ENCODE measurements at places on chromosomes 2 and 18. TPM values are rescaled to one million over a fixed set of nuclear protein-coding genes. Genes with fewer than 3 reads are reported as not detected.
A peak's percentile ranks its signal among the peaks of the same experiment; 100 is the strongest.

OSR1 gene
- not detected for total RNA-seq

TMEM163 gene
- total RNA-seq, result 0.23 TPM

ALPG gene
- total RNA-seq, result not detected

CABLES1 gene
- total RNA-seq, result 2.3 TPM

ADD2 gene
- 12.8 TPM for total RNA-seq

IFIH1 gene
- 37.3 TPM for total RNA-seq

DES gene
- not detected for total RNA-seq

FIGN gene
- not detected for total RNA-seq

FOXI3 gene
- total RNA-seq, result not detected

RTKN gene
- 0.57 TPM for total RNA-seq

ALPP gene
- total RNA-seq, result not detected

DNA sequence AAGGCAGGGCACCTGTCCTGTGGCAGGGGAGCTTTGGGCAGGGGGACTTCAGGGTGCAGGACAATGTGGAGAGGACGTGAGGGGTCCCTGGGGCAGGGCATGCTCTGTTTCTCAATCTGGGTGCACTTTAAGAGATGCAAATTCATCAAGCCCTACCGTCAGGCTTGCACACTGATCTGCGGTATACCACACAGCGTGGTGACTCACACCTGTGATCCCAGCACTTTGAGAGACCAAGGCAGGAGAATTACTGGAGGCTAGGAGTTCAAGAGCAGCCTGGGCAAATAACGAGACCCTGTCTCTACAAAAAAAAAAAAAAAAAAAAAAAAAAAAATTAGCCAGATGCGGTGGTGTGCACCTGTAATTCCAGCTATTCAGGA lies 10.2 kb upstream of the GPC1 start:
- no peak for DNase-seq

DNA sequence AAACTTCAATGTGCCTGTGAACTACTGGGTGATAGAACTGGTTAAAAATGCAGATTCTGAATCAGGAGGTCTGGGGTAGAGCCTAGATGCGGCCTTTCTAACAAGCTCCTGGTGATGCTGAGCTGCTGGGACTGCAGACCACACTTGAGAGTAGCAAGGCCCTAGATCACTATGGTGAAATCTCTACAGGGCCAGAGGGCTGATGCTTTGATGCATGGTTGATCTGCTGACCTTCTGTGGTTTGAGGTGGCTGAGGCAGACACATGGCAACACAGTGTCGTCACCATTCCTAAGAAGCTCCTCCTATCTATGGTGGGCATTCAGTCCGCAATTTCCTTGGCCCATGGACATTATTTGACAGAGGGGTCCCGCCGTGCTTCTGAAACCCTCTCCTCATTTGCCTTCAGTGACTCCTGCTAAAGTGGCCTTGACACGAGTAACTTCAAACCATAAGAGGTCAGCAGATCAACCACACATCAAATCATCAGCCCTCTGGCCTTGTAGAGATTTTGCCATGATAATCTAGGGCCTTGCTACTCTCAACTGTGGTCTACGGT lies 19.8 kb downstream of the CCDC68 start:
- no peak for DNase-seq

DNA sequence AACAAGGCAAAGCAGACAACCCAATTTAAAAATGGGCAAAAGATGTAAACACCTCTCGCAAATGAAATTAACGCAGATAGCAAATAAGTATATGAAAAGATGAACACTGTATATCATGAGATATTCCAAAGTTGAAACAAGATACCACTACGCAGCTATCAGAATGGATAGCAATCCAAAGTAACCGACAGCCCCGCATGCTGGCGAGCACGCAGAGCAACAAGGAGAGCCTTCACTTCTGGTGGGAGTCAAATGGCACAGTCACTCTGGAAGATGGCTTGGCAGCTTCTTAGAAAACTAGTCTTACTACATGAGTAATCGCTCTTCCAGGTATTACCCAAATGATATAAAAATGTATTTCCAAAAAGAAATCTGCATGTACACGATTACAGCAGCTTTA lies 1.4 kb downstream of the NDUFA10 start:
- DNase-seq, result no peak

GRCh38 chr2:218999021-218999880 lies 6.0 kb upstream of the CRYBA2 start:
- no peak for DNase-seq

DNA sequence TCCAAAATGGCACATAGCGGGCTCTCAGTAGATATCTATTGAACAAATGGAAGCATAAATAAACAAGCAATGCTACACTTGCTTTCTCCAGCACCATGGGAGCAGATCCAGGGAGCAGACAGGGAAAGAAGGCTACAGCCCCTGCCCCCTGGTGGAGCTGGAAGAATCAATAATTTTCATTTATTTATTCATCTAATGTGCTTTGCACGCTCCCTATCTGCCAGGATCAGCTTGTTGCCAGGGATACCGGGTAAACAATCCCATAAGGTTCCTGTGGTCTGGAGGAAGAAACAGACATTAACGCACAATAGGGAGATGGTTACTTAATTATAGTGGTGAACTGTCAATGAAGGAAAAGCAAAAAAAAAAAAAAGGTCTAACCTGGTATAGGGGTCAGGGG lies 40.1 kb upstream of the CLASP1 start:
- DNase-seq, result no peak

GRCh38 chr2:45979065-45979464 lies 318.1 kb upstream of the EPAS1 start:
- DNase-seq, result no peak

DNA sequence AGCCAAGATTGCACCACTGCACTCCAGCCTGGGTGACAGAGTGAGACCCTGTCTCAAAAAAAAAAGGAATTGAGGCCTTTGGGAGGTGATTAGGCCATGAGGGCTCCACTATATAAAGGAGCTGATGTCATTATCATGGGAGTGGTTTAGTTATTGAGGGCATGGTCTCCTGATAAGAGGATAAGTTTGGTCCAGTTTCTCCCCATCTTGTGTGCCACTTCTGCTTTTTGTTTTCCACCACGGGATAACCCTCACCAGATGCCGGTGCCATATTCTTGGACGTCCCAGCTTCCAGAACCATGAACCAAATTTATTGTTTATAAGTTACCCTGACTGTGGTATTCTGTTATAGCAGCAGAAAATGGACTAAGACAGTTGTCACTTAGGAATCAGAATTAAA lies 125.8 kb downstream of the C1D start:
- no peak for DNase-seq

DNA sequence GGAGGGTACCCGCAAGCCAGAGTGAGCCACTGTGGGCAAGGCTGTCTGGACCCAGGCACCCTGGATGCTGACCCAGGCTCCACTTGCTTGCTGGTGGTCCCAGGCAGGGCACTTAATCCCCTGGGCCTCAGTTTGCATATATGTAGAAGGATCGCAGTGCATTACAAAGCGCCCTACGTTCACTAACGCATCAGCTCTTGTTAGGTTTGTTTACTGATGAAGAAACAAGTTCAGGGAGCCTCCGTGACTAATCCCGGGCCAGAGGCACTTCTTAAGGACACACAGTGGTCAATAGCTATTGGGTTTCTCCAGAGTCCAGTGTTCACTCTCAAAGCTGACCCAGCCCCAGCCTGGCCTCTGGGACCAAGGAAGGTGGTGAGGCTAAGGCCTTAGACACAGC lies 70.2 kb downstream of the LBH start:
- no peak for DNase-seq

- DNase-seq, result peak; percentile 86
These were observed 28.9 kb downstream of the IL1R2 start for GRCh38 chr2:102020596-102021170.

GRCh38 chr2:8685697-8686358 lies 4.0 kb downstream of the ID2 start:
- DNase-seq, result peak; percentile 79

DNA sequence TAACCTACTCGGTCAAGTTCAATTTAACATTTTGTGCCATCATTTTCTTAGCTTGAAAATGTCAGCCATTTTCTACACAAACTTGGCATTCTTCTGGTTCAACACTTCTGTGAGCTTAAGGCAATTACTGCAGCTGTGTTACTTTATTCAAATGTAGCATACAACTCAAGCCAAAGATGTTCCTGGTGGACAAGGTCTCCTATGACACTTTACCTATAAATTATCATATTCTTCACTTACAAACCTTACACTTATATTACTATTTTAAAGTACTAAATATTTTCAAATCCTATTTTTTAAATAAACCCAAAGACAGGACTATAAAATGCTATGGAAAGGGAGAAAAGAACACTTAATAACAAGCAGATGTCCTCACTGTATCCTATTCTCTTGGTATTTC lies 1045.3 kb downstream of the TSN start:
- DNase-seq, result no peak

DNA sequence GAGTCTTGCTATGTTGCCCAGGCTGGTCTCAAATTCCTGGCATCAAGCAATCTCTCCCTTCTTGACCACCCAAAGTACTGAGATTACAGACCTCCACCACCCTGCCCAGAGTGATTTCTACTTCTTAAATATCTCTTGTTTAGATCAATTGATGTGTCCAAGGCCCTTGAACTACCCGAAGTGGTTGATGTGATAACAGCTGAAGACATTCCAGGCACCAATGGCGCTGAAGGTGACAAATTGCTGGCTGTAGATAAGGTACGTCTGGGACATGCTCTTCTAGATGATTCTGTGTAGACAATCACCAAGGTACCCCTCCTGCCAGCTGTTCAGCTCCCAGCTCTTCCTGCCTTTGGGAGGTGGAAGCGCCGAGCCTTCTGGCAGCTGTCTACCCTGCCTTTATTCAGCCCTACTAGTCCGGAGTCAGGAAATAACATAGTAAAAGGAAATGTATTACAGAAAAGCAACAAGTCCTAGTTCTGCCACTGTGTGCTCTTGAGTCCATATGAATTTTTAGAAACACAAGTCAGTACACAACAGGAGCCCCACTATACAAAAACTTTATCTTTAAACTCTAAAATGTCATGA lies 61.3 kb upstream of the BZW1 start:
- no peak for DNase-seq

- DNase-seq, result no peak
These were observed 134.7 kb downstream of the MCFD2 start for GRCh38 chr2:46780801-46781445.

DNA sequence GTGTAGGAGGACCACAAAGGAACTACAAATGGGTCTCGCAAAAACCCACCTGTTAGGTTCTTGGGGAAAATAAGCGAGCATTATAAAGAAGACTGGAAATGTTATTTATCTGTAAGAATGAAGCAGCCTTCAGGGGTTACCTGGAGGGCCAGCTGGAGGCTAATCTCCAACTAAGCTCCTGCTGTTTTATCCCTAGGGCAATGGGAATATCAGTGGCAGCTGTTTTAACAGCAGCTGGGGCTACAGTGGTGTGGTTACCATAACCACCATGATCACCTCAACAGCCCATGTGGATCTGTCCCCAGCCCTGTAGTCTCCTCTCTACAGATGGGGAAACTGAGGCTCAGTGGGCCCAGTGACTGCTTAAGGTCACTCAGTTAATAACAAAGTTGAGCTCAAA lies 108.1 kb downstream of the FTCDNL1 start:
- no peak for DNase-seq

GRCh38 chr2:214810671-214811070 lies 1.2 kb upstream of the BARD1 start:
- DNase-seq, result no peak

GRCh38 chr18:79406708-79407107 lies 11.0 kb downstream of the NFATC1 start:
- no peak for DNase-seq

GRCh38 chr2:221778025-221778424 lies 205.9 kb upstream of the EPHA4 start:
- DNase-seq, result no peak

DNA sequence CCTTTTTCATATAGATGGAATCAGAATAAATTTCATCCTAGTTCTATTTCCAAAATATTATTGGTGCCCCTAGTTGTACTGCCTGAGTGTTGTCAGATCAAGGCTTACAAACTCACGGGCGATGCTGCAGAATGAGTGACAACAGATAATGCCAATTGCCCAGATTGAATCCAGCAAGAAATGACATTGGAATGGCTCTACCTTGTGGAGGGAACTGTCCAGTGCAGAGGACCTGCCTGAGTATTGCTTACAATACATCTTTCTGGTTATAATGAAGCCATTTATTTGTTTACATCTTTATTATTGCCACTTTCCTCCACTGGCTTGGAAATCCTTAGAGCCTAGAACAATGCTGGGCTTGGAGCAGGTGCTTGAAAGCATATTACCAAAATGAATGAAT lies 7.8 kb upstream of the IL1R2 start:
- DNase-seq, result no peak

GRCh38 chr18:9244376-9244775 lies 90.2 kb upstream of the TWSG1 start:
- DNase-seq, result no peak

- no peak for DNase-seq
These were observed 501.5 kb downstream of the NR4A2 start for GRCh38 chr2:155830817-155831579.

- DNase-seq, result peak; percentile 48
These were observed 550 bp upstream of the SFXN5 start for GRCh38 chr2:73072129-73072395.

DNA sequence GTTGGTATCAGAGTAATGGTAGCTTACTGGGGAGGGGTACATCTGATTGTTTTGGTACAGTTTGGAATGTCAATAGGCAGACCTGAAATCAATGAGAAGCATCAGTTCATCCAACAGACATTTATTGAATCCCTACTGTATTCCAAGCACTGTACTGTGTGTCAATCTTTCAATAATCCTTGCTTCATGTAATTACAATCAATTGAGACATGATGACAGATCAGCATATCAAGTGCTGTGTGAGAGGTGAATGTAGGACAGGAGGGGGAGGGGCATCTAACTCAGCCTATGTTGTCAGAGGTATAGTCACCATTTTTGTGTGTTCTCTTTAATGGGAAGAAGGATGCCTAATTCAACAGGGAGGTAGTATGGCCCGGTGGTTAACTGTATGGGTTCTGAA lies 146.9 kb downstream of the SLC4A10 start:
- DNase-seq, result no peak

GRCh38 chr2:132692816-132693215 lies 22.8 kb upstream of the LYPD1 start:
- no peak for DNase-seq

GRCh38 chr2:233996461-233996860 lies 54.0 kb upstream of the SPP2 start:
- DNase-seq, result peak; percentile 9

DNA sequence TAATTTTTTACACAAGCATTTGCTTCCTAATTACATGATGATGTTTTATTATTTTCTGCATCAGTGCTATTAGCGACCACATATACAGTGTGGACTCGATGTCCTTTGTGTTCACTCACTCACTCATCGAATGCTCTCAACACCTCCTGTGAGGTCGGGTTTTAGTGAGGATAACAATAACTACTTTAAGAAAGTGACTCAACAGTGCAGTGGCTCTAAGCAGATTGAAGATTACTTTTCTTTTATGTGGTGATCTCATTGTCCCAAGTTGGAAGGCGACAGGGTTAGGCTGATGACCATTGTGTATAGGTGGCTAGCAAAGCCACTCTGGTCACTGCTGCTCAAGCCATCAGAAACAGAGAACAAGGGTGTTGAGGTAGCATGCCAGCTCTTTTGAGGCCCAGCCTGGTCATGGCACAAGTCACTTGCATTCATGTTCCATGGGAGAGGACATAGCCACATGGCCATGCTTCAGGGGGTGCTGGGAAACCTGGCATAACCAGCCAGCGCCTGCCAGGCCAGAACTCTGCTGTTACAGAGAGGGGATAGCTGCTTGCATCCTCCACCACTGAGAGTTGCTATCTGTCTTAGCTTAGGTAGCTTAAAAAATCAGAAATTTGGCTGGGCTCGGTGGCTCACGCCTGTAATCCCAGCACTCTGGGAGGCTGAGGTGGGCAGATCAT lies 60.4 kb downstream of the PDCL3 start:
- DNase-seq, result no peak

- no peak for DNase-seq
These were observed 56.6 kb downstream of the ACOXL start for GRCh38 chr2:110788976-110789375.

GRCh38 chr2:130258356-130258755 lies 60.1 kb upstream of the TUBA3E start:
- DNase-seq, result no peak

Measured in activated CD8-positive, alpha-beta T cell treated with anti-CD3 and anti-CD28 coated beads, Interleukin-2, amount 10 ng/mL, durations not matched to agents 7 days and 5 days (primary cell).